GM23338 (cell line): ENCODE measurements at places on chromosomes 6 and 20. TPM values are rescaled to one million over a fixed set of nuclear protein-coding genes. Genes with fewer than 3 reads are reported as not detected.

CLPSL2 gene
- polyA plus RNA-seq = 2.9 and 3.6 TPM in 2 replicates

FGD2 gene
- polyA plus RNA-seq = 0.13 and 0.16 TPM in 2 replicates

SF3B5 gene
- 171 and 183 TPM in 2 replicates for polyA plus RNA-seq

DAAM2 gene
- polyA plus RNA-seq = 1.4 and 2.2 TPM in 2 replicates

TREML1 gene
- polyA plus RNA-seq = not detected in 2 replicates

PRDM13 gene
- polyA plus RNA-seq = 0.08 TPM in 1 of 2 replicates, not detected in the other

NDUFAF4 gene
- 205 and 233 TPM in 2 replicates for polyA plus RNA-seq

SOX18 gene
- not detected in 2 replicates for polyA plus RNA-seq

CST7 gene
- not detected in 2 replicates for polyA plus RNA-seq

ZNF512B gene
- polyA plus RNA-seq = 6.0 and 6.1 TPM in 2 replicates

SGK2 gene
- polyA plus RNA-seq = 0.12 TPM in 1 of 2 replicates, not detected in the other

SRC gene
- polyA plus RNA-seq = 7.1 and 8.0 TPM in 2 replicates

ZFAND3 gene
- polyA plus RNA-seq = 14.2 and 16.9 TPM in 2 replicates

IL20RA gene
- polyA plus RNA-seq = 1.2 and 2.6 TPM in 2 replicates

RSPO4 gene
- 3.6 and 4.5 TPM in 2 replicates for polyA plus RNA-seq

CTAGE9 gene
- polyA plus RNA-seq = 0.13 TPM in 1 of 2 replicates, not detected in the other

RIPOR3 gene
- 3.9 and 4.9 TPM in 2 replicates for polyA plus RNA-seq

SPATA2 gene
- 4.9 and 5.3 TPM in 2 replicates for polyA plus RNA-seq

FAM83C gene
- polyA plus RNA-seq = not detected in 2 replicates

GHRH gene
- 0.40 TPM in 1 of 2 replicates, not detected in the other for polyA plus RNA-seq

HRH3 gene
- 1.5 and 2.0 TPM in 2 replicates for polyA plus RNA-seq

DEFB132 gene
- not detected in 2 replicates for polyA plus RNA-seq

PXMP4 gene
- polyA plus RNA-seq = 2.7 and 3.5 TPM in 2 replicates

COL21A1 gene
- 3.4 and 5.0 TPM in 2 replicates for polyA plus RNA-seq
